ENCODE measurements at places on chromosomes 6 and 20.

DNA sequence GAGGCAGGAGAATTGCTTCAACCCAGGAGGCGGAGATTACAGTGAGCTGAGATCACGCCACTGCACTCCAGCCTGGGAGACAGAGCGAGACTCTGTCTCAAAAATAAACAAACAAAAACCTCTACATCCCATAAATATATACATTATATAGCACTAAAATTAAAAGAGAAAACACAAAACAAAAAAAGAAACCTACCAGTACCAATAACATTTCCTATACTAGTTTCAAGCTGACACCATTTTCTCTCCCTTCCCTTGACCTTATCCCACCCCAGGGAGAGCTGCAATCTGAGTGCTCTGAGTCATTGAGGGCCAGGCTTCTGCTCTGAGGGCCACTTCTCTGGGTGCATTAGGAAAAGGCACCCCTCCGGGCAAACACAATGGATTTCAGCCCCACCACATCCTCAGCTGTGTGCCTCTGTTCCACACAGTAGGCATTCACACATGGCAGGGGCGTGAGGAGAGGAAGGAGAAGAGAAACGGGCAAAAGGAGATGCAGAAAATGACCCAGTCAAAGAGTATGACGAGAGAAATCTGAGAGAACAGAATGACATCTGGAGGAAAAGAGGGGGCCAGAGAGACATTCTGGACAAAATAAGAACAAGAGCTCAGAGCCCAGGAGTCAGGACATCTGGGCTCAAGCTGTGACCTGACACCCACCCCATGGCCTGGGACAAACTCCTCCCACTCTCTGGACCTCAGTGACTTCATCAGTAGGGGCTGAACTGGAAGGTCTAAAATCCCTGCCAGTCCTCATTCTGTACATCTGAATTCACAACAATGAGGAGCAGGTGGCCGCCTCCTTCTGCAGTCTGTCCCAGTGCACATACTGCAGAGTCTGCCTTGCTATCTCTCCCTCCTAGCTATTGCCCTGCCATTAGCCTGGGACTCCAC is 18.2 kb downstream of the TRIM26 start:
- DNase-seq, result no peak

- no peak for DNase-seq
Measured at GRCh38 chr20:62241506-62241905, 3.2 kb downstream of the OSBPL2 start.

DNA sequence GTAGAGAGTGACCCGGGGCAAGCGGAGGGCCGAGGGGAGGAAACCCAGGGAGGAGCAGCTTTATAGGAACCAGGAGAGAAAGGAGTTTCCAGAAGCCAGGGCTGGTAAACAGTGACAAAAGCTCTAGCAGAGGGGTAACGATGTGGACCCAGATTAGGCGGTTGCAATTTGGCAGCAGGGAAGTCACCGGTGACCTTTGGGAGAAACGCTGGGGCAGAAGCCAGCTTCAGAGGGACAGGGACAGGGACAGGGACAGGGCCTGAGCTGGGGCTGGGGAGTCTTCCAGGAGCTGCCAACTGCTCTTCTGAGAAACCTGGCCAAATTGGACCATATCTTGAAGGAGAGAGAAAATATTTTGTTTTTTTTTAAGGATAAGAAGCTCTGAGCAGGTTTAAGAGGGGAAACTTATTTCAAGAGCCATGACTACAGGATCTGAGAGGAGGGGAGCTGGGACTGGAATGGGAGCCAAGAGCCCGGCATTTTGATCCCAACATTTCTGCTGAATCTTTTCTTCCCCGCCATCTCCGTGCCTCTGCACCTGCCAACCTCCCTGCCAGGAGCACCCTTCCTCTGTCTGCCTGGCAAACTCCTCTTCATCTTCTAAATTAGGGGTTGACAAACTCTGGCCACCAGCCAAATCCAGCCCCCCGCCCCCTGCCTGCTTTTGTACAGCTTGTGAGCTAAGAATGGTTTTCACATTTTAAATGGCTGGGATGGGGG is 22.6 kb upstream of the PREX1 start:
- DNase-seq, result no peak

GRCh38 chr6:142740449-142740848 is 204.5 kb downstream of the HIVEP2 start:
- DNase-seq, result no peak

DNA sequence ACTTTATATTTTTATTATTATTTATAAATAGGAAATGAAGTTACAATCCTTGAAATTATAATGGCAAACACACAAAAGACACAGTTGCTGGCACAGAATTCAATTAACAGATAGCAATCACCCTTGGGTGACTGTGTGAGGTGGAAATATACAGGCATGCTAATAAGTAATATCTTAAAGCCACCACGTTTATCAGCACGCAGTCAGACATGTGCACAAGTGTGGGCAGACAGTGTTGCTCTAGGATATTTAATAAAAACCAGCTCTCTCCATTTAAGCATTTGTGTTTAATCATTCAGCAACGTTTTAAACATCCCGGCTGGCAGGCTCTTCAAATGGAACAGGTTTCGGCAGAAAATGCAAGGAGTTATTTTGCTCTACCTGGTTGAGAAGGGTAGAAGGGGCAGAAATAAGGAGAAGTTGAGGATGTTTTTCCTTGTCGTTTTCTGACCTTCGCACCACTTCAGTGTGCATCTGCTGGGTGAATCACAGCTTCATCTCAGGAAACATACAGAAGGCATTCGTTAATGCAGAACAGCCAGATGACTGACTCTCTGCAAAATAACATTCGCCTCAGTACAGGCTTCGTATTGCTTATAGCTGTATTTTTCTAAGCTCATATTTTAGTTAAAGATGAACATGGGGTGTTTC is 585.1 kb downstream of the QKI start:
- DNase-seq, result no peak

DNA sequence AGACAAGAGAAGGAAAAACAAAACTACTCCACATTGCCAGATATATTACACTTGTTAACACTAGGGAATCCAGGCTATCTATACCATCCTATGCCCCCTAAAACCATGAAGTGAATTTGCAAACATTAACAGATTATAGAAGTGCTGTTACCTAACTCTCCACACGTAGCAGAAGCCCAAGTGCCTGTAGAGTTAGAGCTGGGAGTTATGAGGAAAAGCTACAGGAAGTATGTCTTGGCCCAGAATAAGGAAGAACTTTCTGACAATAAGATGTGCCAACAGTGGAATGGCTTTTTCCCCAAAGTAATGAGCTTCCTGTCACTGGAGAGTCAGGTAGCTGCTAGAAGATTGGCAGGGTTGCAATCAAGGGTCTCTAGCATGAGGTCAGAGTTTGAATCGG is 32.5 kb downstream of the ADGRG6 start:
- DNase-seq, result no peak

- DNase-seq, result no peak
Measured at GRCh38 chr6:169058634-169059033, 195.0 kb downstream of the THBS2 start.

All from B cell (primary cell).